Occipital lobe (tissue), 3 donors: ENCODE measurements at places on chromosomes 4 and X.

DNA sequence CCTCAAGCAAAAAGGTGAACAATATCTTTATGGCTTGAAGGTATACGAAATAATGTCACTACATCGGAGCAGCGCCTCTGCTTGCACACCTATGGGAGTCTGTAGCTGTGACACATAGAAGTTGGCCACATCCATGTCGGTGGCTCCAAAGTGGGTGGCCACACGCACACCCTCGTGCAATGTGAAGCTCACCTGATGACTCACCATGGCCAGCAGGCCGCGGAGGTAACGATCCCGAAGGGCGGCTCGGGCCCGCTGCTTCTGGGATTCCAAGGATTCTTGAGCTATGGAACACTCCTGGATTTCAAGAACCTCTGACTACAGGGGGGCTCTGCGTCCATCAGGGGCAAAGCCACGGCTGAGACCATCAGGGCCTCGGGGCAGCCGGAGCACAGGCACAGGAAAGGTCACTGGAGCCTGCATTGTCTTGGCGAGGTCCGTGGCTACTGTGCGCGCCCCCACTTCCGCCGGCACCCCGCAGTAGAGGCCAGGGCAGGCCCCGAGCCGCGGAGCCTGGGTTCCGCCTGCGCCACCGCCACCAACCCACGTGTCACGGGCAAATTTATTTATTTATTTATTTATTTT lies 25.2 kb downstream of the NYX start:
- DNase-seq: no peak

- no peak for DNase-seq
Measured at GRCh38 chrX:30876367-30876766, 12.7 kb downstream of the TAB3 start.

DNA sequence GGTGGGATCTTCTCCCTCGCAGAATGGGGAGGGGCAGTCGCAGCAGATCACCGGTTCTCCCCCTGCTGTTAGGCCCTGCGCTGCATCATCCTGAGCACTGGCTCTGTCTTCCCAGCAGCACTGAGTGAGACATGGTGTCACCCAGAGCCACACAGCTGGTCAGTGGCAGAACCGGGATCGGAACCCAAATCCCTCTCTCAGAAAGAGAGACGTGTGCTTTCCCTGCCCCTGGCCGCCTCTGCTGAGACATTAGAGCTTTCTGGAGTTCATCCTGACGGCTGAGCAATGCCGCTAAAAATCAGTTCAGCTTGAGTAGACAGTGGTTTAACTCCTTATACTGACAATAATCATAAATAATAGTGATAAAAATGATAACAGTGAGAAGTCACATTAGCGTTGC lies 87.9 kb downstream of the EVC start:
- DNase-seq: no peak

DNA sequence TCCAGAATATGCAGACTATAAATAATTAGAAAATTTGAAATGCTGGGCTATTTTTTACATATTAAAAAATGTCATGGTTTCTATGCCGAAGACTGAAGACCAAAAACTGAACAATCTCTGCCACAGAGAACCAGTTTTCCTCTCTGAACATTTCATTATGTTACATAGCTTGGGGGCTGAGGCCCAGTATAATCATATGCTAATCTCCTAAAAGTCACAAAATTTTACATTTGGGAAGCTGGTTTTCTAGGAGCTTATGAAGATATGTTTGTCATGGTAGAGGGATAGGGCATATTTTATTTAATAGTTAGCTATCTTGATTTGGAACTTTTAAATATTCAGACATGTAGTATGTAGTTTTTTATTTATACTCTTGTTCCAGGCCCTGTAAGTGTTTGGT lies 167.8 kb downstream of the GPAT3 start:
- DNase-seq: no peak

DNA sequence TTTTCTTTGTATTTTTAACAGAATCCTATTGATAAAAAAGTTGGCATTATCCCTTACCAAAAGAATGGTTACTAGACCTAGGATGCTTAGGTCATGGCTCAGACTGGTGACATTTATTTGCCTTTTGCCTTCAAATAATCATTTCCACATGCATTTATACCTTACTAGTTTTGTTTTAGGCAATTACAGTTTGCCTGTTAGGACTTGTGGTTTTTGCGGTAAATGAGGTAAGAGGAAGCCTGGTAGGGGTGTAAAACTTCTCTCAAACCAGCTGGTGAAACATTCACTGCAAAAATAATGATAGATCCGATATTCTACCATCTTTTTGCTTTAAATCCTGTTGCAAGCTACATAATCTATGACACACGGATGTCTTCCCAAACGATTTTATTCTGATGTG lies 12.1 kb downstream of the LAMP2 start:
- DNase-seq: no peak

DNA sequence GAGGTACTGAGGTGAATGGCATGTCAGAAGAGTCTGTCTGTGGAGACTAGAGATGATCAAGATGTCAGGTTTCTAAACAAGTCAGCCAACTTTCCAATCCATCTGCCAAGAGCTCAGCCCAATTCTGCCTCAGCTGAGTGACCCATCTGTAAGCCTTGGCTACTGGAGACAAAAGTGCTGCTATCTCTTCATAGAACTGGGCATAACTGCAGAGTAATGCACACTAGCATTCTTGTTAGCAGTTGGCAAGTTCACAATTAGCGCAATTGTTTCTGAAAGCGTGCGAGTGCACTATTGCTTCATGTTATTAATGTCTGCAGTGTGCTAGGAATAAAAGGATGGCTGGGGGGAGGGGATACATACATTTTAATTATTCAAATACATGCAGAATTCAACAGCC lies 32.9 kb upstream of the SH3D19 start:
- DNase-seq: peak; percentile 67

- no peak for DNase-seq
Measured at GRCh38 chr4:16660656-16661055, 237.8 kb downstream of the LDB2 start.

GRCh38 chr4:47313384-47313783 lies 150.1 kb downstream of the COMMD8 start:
- DNase-seq: no peak

GRCh38 chrX:150162141-150162540 lies 201.0 kb upstream of the MAMLD1 start:
- DNase-seq: no peak

GRCh38 chr4:150570862-150571261 lies 11.1 kb upstream of the MAB21L2 start:
- DNase-seq: no peak

DNA sequence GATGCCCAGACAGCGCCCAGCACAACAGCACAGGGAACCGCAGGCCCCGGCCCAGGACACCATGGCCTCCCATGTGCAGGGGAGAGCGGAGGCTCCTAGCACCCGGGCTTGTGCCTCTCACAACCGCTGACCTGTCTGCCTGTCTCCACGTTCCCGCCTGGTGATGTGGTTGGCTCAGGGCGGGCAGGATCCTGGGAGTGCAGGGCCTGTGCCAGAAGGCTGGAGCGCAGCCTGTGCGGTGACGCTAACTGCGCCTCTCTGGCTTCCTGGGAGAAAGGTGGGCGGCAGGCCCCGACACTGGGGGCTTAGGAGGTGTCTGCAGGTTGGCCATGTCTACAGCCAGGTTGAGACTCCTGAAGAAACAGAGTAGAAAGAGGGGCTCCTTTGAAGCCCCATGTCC lies 48.7 kb downstream of the CPZ start:
- DNase-seq: no peak
